ENCODE measurements at places on chromosomes 11 and 22.

- DNase-seq: no peak
Observed at GRCh38 chr11:27806122-27806521, 105.9 kb upstream of the BDNF start.

GRCh38 chr11:118095493-118095892 lies 8.7 kb upstream of the SMIM35 start:
- DNase-seq: no peak

DNA sequence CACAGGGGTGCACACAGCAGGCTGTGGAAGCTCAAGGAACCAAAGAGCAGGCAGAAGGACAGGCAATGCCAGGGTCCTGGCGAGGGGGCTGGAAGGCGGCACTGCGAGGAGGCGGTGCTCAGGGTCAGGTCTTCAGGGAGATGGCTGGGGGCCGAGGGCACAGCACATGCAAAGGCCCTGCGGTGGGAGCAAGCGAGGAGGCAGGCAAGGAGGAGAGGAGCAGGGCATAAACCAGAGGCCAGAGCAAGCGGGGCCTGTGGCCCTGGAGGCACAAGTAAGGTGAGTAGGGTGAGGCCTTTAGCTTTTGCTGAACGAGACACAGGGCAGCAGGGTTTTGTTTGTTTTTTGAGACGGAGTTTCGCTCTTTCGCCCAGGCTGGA lies 126.9 kb downstream of the ARHGAP8 start:
- DNase-seq: no peak

GRCh38 chr11:76703707-76704106 lies 33.2 kb upstream of the LRRC32 start:
- DNase-seq: no peak

DNA sequence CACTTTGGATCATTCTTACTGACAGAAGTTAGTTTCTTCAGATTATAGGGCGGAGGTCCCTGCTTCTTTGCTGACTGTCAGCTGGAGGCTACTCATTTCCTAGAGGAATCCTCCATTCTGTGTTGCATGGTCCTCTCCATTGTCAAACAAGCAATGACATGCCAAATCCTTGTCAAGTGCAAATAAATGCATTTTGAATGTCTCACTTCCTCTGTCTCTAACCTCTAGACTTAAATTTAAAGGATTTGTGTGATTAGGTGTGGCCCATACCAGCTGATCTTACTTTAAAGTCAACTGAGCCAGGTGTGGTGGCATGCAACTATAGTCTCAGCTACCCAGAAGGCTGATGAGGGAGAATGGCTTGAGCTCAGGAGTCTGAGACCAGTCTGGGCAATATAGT lies 458.4 kb upstream of the CCDC179 start:
- DNase-seq: no peak
